ENCODE measurements at places on chromosomes 3 and 15.

DNA sequence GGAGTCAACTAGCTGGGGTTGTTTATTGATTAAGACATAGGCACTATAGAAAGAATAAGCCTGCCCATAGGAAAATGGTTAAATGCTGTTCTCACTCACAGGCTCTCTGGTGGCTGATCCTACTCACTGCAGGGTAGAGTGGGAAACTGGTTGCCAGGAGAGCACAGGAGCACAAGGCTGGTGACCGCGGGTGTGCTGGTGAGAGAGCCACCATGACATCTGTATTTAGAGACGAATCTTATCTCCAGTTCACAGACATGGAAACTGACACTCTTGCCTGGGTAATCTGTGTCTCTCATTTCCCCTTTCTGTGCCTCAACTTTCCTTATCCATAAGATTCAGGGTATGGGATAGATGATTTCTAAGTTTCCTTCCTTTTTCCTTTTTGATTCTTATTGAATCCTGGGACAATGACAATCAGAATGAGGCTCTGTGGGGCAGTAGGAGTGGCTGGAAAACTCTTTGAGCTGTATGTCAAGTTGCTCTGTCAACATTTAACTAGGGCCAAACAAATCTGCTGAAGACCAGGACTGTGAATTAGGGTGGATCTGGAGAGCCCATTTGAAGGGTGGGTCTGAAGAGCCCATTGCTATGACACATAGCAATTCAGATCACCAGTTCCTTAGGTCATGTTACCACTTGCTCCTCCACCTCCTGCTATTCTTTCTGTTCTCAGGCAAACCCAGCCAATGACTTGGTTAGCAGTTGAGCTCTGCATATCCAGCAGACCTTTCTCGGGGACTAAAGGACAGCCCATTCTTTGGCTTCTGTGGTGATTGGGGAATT is 286.1 kb upstream of the TBL1XR1 start:
- no peak for DNase-seq

DNA sequence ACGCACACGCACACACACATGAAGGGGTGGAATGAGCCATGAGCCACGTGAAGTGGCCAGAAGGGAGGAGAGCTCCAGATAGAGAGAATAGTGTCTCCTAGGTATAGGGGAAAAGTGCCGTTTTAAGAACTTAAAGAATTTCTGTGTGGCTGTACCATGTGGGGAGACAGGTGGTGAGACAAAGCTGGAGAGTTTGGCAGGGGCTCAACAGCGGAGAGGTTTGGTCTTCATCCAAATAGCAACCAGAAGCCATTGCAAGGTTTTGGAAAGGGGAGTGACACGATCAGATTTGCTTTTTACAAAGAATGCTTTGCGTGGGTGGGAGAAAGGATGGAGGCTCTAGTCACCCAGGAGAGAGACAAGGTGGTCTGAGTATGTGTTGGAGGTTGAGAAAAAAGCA is 146.0 kb downstream of the IL20RB start:
- DNase-seq: no peak

DNA sequence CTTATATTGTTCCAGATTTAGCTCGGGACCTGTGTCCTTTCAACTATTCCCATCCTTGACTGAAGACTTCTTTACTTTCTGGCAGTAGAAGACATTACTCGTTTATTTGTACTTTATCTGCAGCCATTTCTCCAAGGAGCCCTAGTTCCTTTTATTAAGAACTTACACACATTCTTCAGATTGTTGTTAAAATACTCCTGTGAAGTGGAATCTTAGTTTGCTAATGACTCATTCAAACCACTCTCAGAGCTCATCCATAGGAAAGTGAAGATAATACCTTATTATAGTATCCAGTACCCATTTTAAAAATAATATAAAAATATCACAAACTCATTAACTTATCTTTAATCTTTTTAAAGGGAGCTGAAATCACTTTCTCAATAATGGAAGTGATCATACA is 63.5 kb downstream of the C3orf70 start:
- DNase-seq: no peak

GRCh38 chr3:187971629-187972028 is 182.3 kb upstream of the LPP start:
- no peak for DNase-seq

DNA sequence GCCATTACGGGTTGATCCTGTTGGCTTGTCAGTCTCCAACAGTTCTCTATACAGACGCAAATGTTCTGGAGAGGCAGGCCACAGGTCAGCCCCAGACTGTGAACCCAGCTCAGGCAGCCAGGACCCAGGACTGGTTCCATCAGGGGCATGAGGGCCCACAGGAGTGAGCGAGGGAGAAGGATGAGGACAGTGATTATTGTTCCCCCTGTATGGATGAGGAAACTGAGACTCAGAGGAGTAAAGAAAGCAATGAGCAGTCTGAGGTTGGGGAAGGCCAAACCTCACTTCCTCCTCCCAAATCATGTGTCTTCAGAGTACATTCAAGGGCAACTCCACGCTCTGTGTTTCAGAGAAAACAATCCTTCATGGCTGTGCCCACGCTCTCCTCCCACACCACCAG is 121.9 kb downstream of the RPLP1 start:
- DNase-seq: no peak

DNA sequence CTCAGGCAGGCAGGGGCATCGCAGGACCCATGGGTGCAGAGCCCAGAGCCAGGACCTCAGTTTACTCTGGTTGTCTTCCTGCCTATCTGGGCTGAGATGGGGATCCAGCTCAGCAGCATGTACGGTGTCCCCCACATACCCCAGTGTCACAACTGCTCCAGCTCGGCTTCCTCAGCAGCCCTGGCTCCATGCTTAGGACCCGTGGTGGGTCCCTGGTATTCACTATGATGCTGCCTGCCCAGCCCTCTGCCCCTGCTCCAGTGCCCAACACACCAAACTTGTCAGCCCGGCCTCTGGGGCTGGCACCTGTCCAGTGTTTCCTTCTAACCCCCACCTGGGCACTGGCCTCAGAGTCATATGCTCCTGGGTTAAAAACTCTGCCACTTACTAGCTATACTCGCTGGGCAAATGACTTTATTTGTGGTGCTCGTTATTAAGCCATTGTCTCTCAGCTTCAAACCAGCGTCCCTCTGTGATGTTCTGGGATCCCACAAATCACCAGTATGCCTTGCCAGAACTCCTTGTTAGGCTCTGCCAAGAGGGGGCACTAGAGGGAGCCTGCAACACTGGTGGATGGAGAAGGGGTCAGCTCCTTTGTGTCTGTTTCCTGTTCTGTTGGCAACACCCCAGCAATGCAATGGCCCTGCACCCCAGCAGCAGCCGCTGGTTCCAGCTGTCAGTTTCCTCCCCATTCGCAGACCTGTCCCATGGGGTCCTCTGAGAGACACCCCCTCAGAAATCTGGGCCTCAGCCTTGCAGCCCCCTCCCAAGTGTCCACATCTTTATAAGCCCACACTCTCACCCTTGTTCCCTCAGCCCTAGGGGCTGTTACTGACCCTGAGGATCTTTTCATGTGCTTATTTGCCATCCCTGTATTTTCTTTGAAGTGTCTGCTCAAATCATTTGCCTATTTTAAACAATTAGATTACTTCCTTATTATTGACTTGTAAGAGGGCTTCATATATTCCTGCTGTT is 24.1 kb upstream of the MRPS22 start:
- no peak for DNase-seq

DNA sequence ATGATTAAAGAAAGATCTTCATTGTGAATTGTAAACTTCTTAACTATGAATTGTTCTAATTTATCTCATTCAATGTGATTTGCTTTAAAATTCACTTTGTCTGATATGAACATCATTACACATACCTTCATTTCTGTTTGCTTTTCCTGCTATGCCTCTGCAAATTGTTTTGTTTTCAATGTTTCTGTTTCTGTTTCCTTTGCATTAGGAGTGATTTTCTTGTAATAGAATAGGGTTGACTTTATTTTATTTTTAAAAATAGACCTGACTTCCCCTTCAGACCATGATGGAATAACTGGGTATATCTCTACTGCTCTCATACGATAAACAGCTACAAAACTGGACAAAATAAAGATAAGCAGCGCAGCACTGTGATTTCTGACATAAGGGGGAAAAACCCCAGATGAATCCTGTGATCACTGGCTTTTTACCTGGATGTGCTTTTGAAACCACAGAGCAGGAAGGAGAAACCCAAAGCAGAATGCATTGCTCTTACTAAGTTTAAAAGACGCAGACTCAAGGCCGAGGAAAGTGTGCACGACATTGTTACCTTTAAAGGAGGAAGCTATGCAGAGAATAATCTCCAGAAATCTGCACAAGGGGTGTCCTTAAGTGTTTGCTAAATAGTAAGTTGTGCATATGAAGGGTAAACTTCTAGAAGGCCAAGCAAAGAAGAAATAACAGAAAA is 420.2 kb downstream of the TBC1D5 start:
- no peak for DNase-seq

DNA sequence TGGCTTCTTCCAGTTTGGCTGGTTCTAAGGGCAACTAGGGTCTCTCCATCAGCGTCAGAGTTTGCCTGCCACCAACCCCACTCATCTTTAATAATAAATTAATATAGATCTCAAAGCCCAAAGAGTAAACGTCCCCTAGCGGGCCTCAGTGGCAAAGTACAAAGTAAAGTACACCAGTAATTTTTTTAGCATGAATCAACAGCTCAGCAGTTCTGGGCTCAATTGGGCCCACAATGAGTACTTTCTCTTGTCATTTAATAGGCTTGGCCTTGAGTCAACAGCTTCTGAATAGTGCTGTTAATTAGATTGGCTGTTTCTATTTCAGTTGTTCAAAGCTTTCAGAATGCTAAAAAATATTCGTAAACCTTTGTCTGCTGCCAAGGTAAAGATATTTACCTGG is 89.0 kb upstream of the PFN2 start:
- no peak for DNase-seq

DNA sequence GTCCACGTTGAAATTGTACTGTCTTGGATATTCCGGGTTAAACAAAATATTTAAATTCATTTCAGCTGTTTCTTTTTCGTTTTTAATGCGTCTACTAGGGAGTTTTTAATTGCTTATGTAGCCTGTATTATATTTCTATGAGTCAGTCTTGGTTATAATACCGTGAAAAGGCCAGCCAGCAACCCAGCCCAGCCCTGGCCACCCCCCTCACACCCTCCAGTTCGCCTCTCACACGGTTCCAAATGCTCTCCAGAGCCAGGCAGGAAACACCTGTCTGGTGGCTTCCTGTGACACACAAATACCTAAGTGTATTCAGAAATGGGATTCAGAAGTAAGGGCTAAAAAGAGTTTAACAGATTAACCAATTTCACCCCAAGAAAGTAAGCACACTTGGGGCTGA is 4.4 kb downstream of the SH3BP5 start:
- no peak for DNase-seq

GRCh38 chr15:78811825-78812183 is 540 bp upstream of the ADAMTS7 start:
- DNase-seq: no peak

- DNase-seq: no peak
Measured at GRCh38 chr15:77749236-77749997, 116.7 kb upstream of the LINGO1 start.

DNA sequence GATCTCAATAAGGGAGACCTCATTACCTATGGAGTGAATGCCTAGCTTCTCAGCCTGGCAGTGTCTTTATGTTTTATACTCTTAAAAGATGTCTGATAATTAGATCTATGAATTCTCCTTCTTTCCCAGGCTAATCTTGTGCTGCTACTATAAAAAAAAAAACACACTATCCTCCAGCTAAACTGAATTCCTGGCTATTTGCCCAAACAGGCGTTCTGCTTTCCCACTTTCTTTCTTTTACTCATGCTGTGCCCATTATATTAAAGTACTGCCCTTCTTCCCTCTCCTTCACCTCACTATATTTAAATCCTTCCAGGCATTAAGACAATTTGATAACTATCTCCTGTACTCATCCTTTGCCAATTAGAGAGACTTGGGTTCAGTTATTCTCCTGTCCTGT is 1134.9 kb downstream of the ROBO2 start:
- no peak for DNase-seq

- DNase-seq: no peak
Measured at GRCh38 chr3:16452261-16452660, 61.2 kb downstream of the RFTN1 start.

DNA sequence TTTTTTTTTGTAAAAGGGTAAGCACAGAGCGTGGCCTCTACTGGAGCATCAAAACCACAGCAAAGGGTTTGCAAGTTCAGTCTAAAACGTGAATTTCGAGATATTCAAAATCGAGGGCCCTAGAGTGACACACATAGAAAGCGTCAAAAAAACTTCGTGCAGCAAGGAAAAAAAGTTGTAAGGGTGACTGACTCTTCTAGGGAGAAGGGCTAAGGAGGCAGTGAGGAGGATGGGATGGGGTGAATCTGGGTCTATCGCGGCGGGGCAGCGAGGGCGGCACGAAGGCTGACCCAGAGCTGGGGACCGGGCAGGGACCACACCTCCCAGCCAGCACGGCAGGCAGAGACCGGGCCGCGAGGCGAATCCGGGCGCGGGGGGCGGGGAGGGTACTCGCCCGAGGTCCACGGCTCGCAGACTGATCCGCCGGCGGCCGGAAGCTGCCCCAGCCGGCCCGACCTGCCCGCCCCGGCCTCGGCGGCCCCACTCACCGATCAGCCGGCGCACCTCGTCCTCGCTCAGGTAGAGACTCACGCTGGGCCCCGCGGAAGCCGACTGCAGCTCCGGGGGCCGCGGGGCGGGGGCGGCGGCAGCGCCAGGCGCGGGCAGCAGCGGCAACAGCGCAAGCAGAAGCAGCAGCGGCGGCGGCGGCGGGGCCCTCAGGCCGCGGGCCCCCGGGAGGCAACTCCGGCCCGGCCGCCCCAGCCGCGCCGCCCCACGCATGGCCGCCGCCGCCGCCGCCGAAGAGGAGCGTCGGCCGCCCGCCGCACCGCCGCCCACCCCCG is 533 bp downstream of the RYK start:
- DNase-seq: no peak

GRCh38 chr3:38018296-38019266 is 10.9 kb downstream of the PLCD1 start:
- no peak for DNase-seq

Measured in activated naive CD4-positive, alpha-beta T cell (primary cell).